Sigmoid colon (tissue), 7 donors: ENCODE measurements at places on chromosomes 7 and 10. TPM values are rescaled to one million over a fixed set of nuclear protein-coding genes. Genes with fewer than 3 reads are reported as not detected.
A peak's percentile ranks its signal among the peaks of the same experiment; 100 is the strongest.

DNA sequence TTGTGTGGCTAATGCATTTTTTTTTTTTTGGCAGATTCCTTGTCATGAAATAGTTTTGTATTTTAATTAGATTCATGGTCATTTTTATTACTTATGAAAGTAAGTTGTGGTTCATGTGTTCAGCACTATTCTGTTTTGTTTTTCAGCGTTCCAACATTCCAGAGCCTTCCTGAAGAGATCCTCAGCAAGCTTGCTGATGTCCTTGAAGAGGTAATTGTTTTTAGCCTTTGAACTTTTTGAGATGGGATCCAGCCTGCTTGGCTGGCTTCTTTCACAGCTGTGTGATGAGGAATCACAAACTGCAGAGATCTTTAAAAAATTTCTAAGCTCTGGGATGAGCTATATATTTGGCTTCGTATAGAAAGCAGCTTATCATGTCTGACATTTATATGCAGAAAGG is 208.0 kb upstream of the CSTF2T start:
- no peaks in the 10 kb centered on the region for H3K36me3 ChIP-seq
- DNase-seq: no peak

- no peak overlapping the region for H3K27ac ChIP-seq
- DNase-seq: no peak
- H3K4me1 ChIP-seq: no peaks in the 10 kb centered on the region
- H3K4me3 ChIP-seq: no peak overlapping the region
- H3K27me3 ChIP-seq: no peaks in the 10 kb centered on the region
Observed at GRCh38 chr7:64373017-64373416, 59.3 kb downstream of the ZNF736 start.

- no peaks in the 10 kb centered on the region for H3K27me3 ChIP-seq
- no peaks in the 10 kb centered on the region for H3K36me3 ChIP-seq
- no peak overlapping the region for H3K4me3 ChIP-seq
- no peaks in the 10 kb centered on the region for H3K4me1 ChIP-seq
- no peak overlapping the region for H3K27ac ChIP-seq
- DNase-seq: peak; percentile 81
Observed at GRCh38 chr10:71921324-71922027, 42.7 kb upstream of the CHST3 start.

GRCh38 chr7:137656850-137657232 is 189.9 kb downstream of the DGKI start:
- no peaks in the 10 kb centered on the region for H3K36me3 ChIP-seq
- H3K27ac ChIP-seq: no peak overlapping the region
- no peaks in the 10 kb centered on the region for H3K27me3 ChIP-seq
- H3K4me1 ChIP-seq: no peaks in the 10 kb centered on the region

The LBX1 gene
- polyA plus RNA-seq: not detected

DNA sequence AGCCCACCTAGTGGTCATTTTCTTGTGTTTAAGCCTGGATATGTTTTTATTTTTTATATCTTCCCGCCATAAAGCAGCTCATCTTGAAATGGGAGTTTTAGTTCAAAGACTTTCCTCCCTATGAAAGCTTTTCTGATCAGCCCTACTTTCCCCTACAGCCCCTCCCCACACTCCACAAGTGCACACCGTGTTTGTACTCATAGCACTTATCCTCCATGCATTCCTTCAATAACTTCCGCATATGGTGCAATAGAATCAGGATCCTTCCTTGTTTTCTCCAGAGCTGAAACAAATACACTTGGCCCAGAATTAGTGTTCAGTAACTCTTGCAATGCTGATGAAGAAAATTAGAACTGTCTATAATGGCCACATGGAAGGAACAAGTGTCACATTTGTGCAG is 235.9 kb downstream of the KCNMA1 start:
- peaks cover 15% of the 10 kb centered on the region for H3K36me3 ChIP-seq
- H3K4me1 ChIP-seq: peaks cover 26% of the 10 kb centered on the region
- no peak overlapping the region for H3K4me3 ChIP-seq
- DNase-seq: no peak
- H3K27me3 ChIP-seq: no peaks in the 10 kb centered on the region

The ARHGEF5 gene
- 47.6 TPM for polyA plus RNA-seq

DNA sequence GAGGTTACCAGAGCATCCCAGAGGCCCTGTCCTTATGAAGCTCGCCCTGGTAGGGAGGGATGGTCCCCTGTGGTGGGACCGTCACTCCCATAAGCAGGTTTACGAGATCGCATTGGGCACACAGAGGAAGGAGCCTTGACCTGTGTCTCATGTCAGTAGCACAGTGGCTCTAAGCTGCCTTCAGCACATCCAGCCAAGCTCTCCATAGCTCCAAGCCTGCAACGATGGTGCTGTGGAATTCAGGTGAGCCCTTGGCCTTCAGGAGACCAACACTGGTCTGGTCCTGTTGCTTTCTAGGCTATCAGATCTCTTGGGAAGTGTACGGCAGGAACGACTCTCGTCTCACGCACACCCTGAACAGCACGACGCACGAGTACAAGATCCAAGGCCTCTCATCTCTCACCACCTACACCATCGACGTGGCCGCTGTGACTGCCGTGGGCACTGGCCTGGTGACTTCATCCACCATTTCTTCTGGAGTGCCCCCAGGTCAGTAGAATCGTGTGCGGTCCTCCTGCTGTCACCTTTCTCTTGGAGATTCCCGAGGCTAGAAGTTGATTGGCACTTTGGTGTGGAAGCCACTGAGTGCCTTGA is 605.3 kb upstream of the FOXK1 start:
- peaks cover 7% of the 10 kb centered on the region for H3K36me3 ChIP-seq
- no peak overlapping the region for H3K4me3 ChIP-seq
- no peak overlapping the region for H3K27ac ChIP-seq
- H3K4me1 ChIP-seq: no peaks in the 10 kb centered on the region

DNA sequence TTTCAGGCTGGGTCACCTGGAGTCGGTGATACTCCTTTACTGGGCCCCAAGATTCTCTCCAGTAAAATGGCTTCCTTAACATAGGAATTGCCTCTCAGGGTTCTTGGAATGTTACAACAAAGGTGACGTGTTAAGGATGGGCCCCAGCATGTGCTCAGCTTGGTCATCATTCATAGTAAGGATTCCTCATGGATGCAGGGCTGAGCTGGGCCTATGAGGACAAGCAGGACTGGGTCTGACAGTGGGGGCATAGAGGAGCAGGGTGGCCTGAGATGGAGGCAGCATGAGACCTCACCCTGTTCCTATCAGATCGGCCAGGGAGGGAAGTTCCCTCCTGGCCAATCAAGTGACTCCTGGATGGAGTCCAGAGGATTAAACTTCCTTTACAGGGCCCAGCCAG is 12.8 kb upstream of the MBL2 start:
- no peaks in the 10 kb centered on the region for H3K4me1 ChIP-seq
- no peak overlapping the region for H3K4me3 ChIP-seq
- DNase-seq: no peak
- H3K27me3 ChIP-seq: no peaks in the 10 kb centered on the region
- no peak overlapping the region for H3K27ac ChIP-seq
- no peaks in the 10 kb centered on the region for H3K36me3 ChIP-seq
